Hepatocyte (in vitro differentiated cells): ENCODE measurements at places on chromosomes 7 and 10.

GRCh38 chr10:114571316-114571999, 86.6 kb downstream of the ABLIM1 start:
- no peak for DNase-seq

GRCh38 chr10:77456414-77456813, 181.2 kb downstream of the KCNMA1 start:
- DNase-seq: no peak

GRCh38 chr10:120806081-120806480, 45.1 kb upstream of the WDR11 start:
- DNase-seq: no peak

GRCh38 chr10:76082232-76082631, 650.8 kb downstream of the LRMDA start:
- no peak for DNase-seq

GRCh38 chr7:44063547-44063893, 1.8 kb downstream of the PGAM2 start:
- DNase-seq: no peak

DNA sequence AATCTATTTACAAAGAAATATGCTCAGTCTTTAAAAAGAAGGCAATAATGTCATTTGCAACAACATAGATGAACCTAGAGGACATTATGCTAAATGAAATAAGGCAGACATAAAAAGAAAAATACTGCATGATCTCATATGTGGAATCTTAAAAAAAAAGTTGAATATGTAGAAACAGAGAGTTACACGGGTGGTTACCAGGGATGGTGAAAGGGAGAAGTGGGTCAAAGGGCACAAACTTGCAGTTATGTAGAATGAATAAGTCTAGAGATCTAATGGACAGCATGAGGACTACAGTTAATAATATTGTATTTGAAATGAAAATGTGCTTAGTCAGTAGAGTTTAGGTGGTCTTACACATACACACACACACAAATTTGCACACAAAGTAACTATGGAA, 88.2 kb upstream of the CCDC71L start:
- no peak for DNase-seq

DNA sequence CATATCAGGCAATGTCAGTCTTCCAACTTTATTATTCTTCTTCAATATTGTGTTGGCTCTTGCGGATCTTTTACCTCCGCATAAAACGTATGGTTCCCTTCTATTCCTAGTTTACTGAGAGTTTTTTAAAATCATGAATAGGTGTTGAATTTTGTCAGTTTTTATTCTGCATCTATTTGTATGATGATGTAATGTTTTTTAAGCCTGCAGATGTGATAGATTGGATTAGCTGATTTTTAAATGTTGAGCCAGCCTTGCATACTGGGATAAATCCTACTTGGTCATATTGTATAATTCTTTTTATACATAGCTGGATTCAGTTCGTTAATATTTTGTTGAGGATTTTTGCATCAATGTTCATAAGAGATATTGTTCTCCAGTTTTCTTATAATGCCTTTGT, 9.2 kb upstream of the OR2F1 start:
- DNase-seq: no peak

- no peak for DNase-seq
These were observed 651 bp upstream of the SKAP2 start for GRCh38 chr7:26865094-26865388.

- DNase-seq: no peak
These were observed 67.1 kb upstream of the AGBL3 start for GRCh38 chr7:134919240-134919641.

DNA sequence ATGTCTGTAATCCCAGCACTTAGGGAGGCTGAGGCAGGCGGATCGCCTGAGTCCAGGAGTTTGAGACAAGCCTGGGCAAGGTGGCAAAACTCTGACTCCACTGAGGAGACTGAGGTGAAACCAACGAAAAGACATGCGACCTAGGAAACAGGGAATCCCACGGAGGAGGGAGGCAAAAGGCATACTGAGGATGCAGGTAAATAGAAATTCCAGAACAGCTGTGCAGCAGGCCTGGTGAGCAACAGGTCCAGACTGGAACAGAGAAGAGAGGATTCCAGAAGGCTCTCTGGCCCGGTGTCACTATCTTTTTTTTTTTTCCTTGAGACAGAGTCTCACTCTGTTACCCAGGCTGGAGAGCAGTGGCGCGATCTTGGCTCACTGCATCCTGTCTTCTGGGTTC, 7.3 kb downstream of the KLRG2 start:
- DNase-seq: no peak

GRCh38 chr7:27139334-27140125, 4.0 kb downstream of the HOXA5 start:
- DNase-seq: no peak

- peak; percentile 22 for DNase-seq
These were observed 21.3 kb downstream of the AVL9 start for GRCh38 chr7:32516551-32517100.

- no peak for DNase-seq
These were observed 81.4 kb upstream of the PODXL start for GRCh38 chr7:131637859-131638258.

GRCh38 chr10:103605359-103606096, 112.0 kb downstream of the NEURL1 start:
- DNase-seq: no peak

DNA sequence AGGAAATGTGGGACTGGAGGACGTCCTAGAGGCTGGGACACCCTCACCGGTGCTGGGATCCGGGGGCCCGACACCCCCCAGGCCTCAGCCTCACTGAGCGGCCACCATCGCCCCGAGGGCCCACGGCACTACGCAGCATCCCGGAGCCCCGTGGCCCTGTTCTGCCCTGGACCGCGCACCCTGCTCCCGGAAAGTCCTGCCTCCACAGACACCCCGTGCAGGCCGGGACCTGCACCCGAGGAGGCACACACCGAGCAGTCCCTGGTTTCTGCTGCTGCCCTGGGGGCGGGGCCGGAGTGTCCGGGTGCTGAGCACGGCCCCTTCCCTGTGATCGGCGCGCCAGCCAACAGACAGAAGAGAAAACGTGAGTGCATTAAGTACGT, 18.1 kb upstream of the KNDC1 start:
- DNase-seq: no peak

DNA sequence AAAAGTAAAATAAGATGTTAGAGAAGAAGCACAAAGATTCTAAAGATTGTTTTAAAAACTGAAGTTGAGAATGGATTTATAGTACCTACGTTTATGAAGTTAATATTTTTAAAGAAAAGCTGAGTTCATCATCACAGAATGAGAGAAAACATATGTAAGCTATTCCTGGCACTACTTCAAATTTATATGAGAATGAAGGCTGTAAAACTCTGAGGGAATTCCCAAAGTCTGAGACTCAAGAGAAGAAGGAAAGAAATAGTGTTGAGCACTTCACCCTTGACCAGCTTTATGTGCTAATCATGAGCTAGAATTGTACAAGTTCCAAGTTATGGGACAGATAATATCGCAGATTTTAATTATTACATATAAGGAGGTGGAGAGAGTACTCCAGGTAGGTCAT, 323.7 kb upstream of the GNAI1 start:
- no peak for DNase-seq

- no peak for DNase-seq
These were observed 76.8 kb downstream of the TFEC start for GRCh38 chr7:115953592-115954255.

DNA sequence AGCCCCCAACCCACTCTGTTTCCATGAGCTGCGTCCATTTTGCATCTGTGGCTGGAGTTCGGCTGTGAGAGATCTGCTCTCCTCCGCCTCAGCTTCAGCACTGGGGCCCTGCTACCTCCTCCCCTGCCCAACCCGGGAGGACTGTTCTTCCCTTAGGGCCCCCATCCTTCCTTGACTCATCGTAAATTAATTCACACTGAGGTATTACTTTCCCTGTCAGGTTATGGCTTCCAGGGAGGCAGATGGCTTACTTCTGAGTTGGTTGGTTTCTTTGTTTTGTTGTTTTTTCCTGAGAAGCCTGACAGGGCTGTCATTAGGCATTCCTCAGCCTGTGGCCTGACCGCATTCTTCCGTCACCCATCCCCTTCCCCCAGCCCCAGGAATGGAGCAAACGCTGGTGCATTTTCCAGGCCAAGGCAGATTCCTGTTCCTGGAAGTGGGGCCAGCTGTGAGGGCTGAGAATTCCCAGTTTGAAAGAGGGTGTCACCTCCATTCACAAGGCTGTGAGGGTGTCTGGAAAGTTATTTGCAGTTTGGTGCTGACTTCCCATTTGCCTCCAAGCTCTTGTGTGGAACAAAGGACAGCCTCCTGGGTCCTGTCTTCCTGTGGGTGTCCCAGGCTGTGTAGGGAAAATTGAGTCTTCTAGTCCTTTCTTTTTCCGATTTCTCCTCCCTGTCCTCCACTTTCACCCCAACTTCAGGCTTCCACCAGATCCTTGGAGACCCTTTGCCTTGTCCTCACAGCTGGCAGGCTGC, 11.7 kb downstream of the CPA5 start:
- DNase-seq: peak; percentile 84

DNA sequence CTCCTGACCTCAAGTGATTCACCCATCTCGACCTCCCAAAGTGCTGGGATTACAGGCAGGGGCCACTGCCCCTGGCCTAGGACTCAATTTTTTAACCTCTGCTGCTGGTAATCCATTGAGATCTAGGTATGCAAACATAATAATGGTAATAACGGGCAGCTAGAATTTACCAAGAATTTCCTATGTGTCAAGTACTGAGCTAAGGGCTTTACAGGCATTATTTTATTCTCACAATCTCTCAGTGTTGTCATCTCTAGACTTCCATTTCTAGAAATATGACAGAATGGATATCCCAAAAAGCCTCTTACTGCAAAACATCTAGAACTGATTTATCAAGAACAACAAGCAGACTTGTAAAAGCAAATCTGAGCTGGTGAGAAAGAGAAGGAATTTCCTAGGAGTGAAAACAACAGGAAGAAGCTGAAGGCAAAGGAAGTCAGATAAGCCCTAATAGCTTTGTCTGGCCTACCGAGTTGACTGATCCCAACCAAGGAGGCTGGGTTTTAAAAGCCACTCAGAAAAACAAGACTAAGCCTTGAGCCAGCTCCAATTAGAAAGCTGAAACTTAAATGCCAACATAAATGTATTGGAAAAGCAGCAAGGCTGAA, 70.6 kb downstream of the CCDC71L start:
- DNase-seq: no peak

GRCh38 chr10:114911801-114912469, 26.1 kb upstream of the TRUB1 start:
- no peak for DNase-seq

DNA sequence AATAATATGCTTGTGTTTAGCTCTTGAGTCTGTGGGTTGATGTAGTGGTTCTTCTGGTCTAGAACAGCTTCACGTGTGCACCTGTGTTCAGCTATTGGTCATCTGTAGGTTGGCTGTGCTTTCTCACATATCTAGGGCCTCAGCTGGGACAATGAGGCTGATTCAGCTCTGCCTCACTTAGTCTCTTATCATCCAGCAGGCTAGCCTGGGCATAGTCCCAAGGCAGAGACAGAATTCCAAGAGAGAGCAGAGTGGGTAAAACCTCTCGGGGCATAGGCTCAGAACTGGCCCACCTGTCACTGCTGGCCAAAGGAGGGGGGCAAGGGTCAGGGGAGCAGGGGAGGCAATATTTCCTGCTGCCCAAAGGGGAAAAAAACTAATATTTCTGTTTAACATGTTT, 32.0 kb upstream of the MXI1 start:
- no peak for DNase-seq

DNA sequence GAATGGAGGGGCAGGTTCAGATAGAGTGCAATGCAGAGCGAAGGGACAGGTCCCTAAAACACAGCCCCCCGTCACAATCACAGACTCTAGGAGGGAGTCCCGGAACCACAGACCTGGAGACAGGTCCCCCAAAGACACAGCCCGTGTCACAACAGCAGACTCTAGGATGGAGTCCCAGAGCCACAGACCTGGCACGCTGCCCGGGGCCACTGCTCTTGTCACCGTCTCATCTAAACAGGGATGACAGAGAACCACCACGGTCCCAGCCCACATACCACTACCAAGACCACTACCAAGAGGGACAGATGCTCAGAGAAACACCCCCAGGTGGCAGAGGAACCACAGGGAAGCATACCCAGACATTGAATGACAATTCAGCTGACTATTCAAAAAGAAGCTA, 183.9 kb downstream of the TCERG1L start:
- no peak for DNase-seq

GRCh38 chr10:120480848-120481247, 23.8 kb downstream of the PLPP4 start:
- DNase-seq: no peak

DNA sequence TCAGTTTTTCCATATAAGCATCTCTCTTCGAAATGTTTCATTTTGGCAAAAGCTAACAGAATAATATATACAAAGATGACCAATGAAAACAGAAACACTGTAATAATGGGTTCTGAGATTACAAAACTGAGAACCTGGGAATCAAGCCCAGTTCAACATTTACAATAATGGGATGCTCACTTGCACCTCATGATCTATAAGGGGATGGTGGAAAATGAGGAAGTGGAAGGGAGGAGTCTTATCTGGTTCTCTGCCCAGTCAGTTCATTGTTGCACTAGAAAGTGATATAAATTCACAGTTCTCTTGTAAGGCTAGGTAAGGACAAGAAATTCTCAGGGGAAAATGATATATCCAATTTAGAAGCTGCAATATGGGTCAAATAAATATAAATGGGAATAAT, 31.7 kb upstream of the RHOBTB1 start:
- peak; percentile 18 for DNase-seq

DNA sequence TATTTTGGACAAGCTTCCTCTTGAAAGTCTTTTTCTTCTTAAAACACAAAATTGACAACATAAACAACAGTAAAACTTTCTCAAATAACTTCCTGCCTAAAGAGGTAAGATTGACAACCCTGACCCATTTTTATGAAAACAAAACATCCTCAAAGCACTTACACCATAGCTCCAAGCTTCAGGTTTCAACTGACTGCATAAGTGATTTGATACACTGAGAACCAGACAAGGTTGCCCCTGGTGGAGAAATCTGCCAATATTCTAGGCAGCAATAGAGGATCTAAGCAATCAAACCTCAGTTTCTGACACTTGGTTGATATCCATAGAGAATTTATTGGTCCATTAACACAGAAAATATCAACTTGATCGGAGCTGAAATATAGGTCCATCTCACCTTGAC, 147.8 kb downstream of the ELAPOR2 start:
- DNase-seq: no peak

GRCh38 chr7:108077709-108078108, 52.5 kb downstream of the LAMB4 start:
- DNase-seq: no peak

- DNase-seq: no peak
These were observed 51.7 kb upstream of the LEP start for GRCh38 chr7:128189231-128189930.

GRCh38 chr7:146922782-146923181, 806.2 kb downstream of the CNTNAP2 start:
- DNase-seq: no peak

DNA sequence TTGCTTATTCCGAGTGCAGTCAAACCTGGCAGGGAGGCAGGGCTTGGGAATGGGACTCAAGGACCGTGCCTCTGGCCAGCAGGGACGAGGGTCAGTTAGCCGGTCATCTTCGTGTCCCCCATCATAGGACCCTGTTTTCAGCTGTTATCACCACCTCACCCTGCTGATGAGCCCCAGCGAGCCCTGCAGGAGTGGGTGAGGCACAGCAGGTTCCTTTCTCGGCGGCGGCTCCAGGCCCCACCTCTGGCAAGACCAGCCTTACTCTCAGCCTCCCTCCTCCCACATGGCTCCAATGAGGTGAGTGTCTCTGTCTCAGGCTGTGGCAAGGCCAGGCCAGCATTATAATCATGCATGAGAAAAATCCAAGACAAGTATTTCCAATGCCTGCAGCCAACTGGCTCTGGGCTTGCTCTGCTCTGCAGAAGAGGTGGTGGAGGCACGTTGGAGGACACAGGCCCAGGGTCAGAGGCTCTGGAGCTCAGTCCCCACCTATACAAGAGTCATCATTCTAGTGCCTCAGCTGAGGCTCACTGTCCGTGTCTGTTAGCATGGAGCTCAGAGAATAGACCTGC, 15.7 kb downstream of the PKD1L1 start:
- DNase-seq: no peak
